Thyroid gland (tissue), 4 donors: ENCODE measurements at places on chromosomes 1 and 21. TPM values are rescaled to one million over a fixed set of nuclear protein-coding genes. Genes with fewer than 3 reads are reported as not detected.

Gene IFI16
- total RNA-seq, result 36.0 TPM

GRCh38 chr1:244322791-244323521 lies 128.8 kb downstream of the ADSS2 start:
- no peaks in the 10 kb centered on the region for H3K27me3 ChIP-seq
- H3K36me3 ChIP-seq, result no peaks in the 10 kb centered on the region
- DNase-seq, result peak; percentile 62
- peaks cover 24% of the 10 kb centered on the region for H3K4me1 ChIP-seq
- peak overlapping the region; percentile 99 for H3K27ac ChIP-seq

Gene FBXO2
- 4.3 TPM for total RNA-seq

Gene LCE2A
- not detected for total RNA-seq

GRCh38 chr1:29124366-29125236 lies 898 bp upstream of the TMEM200B start:
- H3K27me3 ChIP-seq, result peaks cover 7% of the 10 kb centered on the region
- peak; percentile 58 for DNase-seq

Gene C1orf141
- total RNA-seq, result not detected

Gene B3GALT2
- 1.7 TPM for total RNA-seq

- H3K27me3 ChIP-seq, result no peaks in the 10 kb centered on the region
- H3K4me1 ChIP-seq, result no peaks in the 10 kb centered on the region
- H3K36me3 ChIP-seq, result no peaks in the 10 kb centered on the region
- H3K27ac ChIP-seq, result no peak overlapping the region
These were observed 2.6 kb downstream of the FCRL3 start for GRCh38 chr1:157697781-157698569.

GRCh38 chr1:40936931-40937339 lies 42.6 kb upstream of the CTPS1 start:
- H3K27ac ChIP-seq, result no peak overlapping the region
- H3K36me3 ChIP-seq, result no peaks in the 10 kb centered on the region
- no peak overlapping the region for H3K4me3 ChIP-seq
- H3K27me3 ChIP-seq, result no peaks in the 10 kb centered on the region
- no peak for DNase-seq
